ENCODE measurements at places on chromosomes 6 and 20. TPM values are rescaled to one million over a fixed set of nuclear protein-coding genes. Genes with fewer than 3 reads are reported as not detected.

DNA sequence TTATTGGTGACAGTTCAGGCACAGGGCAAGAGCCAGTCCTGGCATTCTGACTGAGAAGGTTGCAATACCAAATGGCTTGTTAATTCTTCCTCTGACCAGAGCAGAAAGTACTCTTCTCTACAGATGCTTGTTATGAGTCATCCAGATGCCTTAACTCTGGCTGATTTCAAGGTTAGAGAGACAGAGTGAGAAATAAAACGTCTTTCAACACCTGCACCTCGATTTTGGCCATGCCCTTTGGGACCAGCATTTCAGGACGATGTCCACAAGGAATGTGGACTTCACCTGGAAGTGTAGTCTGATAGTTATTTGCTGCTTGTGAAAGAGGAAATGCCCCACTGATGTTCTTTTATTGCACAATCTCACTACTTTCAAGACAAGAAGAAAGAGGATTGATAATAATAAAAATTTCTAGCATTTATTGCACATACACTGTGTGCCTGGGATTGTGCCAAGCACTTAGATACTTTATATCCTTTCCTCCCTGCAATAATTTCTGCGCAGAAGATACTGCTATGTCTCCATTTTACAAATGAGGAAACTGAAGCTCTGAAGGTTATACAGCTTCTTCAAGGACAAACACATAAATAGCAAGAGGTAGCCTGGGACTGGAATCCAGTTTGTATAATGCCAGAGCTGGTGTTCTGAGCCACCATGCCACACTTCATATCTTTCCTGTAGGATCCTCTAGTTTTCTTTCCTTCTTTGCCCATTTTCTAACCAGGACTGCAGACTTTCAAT lies 33.5 kb upstream of the MCM3 start:
- H3K27ac ChIP-seq: no peak overlapping the region
- no peaks in the 10 kb centered on the region for H3K36me3 ChIP-seq
- no peaks in the 10 kb centered on the region for H3K27me3 ChIP-seq
- no peak overlapping the region for H3K4me3 ChIP-seq
- no peak for DNase-seq
- peaks cover 19% of the 10 kb centered on the region for H3K4me1 ChIP-seq

The MPIG6B gene
- total RNA-seq: not detected

DNA sequence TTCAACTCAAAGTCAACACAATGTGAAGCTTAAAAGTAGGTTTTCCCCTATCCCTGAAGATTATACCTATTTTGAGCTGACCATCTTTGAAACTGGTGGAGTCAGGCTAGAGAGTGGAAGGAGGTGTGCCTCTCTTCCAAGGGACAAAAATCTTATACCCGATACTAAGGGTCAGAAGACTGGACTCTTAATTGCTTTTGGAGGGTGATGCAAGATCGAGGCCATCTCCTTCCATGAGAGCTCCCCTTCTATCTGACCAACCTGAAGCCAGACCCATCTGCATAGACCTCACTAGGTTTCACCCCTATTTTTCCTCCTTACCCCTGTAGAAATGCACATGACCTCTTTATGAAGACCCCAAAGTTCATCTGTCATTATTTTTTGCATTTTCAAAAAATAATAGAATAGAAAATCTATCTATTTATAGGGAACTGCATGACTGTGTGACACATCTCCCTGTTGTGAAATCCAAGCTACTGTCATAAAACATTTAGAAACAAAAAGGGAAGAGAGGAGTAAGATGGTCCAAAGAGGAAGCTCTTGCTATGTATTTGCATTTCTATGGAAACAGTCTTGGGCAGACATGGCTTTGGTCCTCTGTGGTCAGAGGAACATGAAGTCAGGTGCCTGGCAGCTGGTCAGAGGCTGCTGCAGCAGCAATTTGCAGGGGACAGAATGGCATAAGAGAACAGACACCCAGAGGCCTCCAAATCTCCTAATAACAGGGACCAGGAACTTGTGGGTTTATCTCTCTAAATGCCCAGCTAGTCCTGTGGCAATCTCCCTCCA lies 349.2 kb downstream of the MAFB start:
- H3K36me3 ChIP-seq: no peaks in the 10 kb centered on the region
- H3K4me3 ChIP-seq: no peak overlapping the region
- no peaks in the 10 kb centered on the region for H3K4me1 ChIP-seq
- no peaks in the 10 kb centered on the region for H3K27me3 ChIP-seq

GRCh38 chr20:62860391-62860923 lies 1.2 kb downstream of the TCFL5 start:
- peak overlapping the region; percentile 68 for H3K4me3 ChIP-seq
- peaks cover 6% of the 10 kb centered on the region for H3K4me1 ChIP-seq

GRCh38 chr20:63128956-63129355 lies 87.0 kb downstream of the YTHDF1 start:
- H3K4me3 ChIP-seq: no peak overlapping the region
- no peaks in the 10 kb centered on the region for H3K4me1 ChIP-seq
- H3K36me3 ChIP-seq: no peaks in the 10 kb centered on the region
- DNase-seq: no peak
- H3K27ac ChIP-seq: no peak overlapping the region
- no peaks in the 10 kb centered on the region for H3K27me3 ChIP-seq

- H3K27me3 ChIP-seq: no peaks in the 10 kb centered on the region
- H3K4me3 ChIP-seq: no peak overlapping the region
- no peaks in the 10 kb centered on the region for H3K4me1 ChIP-seq
- no peak for DNase-seq
- no peak overlapping the region for H3K27ac ChIP-seq
- no peaks in the 10 kb centered on the region for H3K36me3 ChIP-seq
Observed at GRCh38 chr6:54747955-54748354, 98.6 kb upstream of the FAM83B start.

The PAK5 gene
- total RNA-seq: not detected

The OPN5 gene
- total RNA-seq: not detected

GRCh38 chr6:116104636-116105035 lies 4.0 kb downstream of the NT5DC1 start:
- peaks cover 9% of the 10 kb centered on the region for H3K36me3 ChIP-seq
- peaks cover 56% of the 10 kb centered on the region for H3K4me1 ChIP-seq
- H3K4me3 ChIP-seq: no peak overlapping the region
- no peaks in the 10 kb centered on the region for H3K27me3 ChIP-seq
- no peak for DNase-seq

The ENPP3 gene
- total RNA-seq: 5.7 TPM

The PFDN4 gene
- 75.8 TPM for total RNA-seq

DNA sequence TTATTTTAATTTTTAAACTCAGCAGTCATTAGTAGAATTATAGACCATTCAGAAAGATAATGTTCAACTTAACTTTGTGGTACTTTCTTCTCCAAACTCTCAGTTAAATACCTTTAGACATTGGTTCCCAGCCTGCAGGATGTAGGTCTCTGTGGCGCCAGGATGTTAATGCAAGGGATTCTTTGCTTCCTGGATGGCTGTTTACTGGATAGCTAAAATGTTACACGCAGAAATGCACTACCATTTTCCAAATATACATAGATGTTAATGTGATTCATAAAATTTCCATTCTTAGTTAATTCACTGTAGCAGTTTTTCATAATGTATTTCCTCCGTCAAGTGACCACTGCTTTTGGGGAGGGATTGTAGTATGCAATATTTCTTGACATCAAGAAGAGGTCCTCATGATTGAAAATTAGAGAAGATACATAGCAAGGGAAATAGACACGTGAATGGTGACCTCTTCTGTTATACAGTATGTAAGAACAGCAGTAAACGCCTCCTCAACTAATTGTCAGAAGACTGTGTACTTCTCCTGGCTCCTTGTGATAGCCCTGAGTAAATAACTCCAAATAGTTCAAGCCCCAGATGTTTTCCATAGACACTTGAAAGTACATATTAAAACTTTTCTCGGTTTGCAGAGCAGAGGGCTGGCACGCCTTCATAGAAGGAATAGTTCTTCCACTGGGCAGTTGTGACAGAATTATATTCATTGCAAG lies 128.8 kb downstream of the LCA5 start:
- no peak overlapping the region for H3K4me3 ChIP-seq
- no peak for DNase-seq
- H3K27me3 ChIP-seq: peaks cover 2% of the 10 kb centered on the region
- no peaks in the 10 kb centered on the region for H3K4me1 ChIP-seq

- H3K4me3 ChIP-seq: peak overlapping the region; percentile 89
- peak overlapping the region; percentile 81 for H3K27ac ChIP-seq
- peak; percentile 66 for DNase-seq
Observed at GRCh38 chr20:49186535-49187329, 1.4 kb downstream of the STAU1 start.

- DNase-seq: no peak
- H3K27ac ChIP-seq: no peak overlapping the region
- H3K4me3 ChIP-seq: no peak overlapping the region
- H3K36me3 ChIP-seq: peaks cover 12% of the 10 kb centered on the region
Observed at GRCh38 chr6:129446272-129447197, 263.4 kb downstream of the ARHGAP18 start.

DNA sequence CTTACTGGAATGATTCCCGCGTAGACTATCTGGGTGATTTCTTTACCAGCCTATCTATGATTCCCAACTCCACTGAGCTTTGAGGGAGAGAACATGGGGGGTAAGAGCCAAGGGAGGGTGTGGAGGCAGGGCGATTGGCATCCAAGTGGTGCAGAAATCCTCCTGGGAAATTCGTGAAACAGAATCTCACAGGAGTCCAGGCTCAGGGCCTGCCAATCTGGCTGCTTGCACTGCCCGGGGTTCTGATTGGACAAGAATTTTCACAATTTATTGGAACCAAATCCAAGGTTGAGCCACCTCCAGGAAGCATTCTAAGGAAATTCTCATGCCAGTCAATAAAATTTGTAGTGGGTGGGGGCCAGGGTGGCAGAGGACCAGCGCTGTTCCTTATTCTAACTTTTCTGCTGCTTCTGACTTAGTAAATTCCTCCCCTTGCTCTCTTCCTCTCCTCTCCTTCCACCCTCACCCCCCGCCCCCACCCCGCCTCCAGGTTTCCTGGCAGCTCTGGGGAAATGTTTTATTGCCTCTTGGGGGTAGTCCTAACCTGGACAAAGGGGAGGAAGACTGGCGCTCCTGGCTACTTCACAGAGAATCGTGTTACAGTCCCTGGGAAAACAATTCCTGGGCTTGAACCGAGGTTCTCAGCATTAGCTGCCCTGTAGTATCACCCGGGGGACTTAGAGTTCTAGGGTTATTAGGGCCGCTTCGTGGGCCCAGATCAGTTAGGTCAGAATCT lies 3.1 kb downstream of the BMP6 start:
- peaks cover 2% of the 10 kb centered on the region for H3K36me3 ChIP-seq
- H3K4me1 ChIP-seq: peaks cover 17% of the 10 kb centered on the region
- H3K4me3 ChIP-seq: peak overlapping the region; percentile 34
- peaks cover 73% of the 10 kb centered on the region for H3K27me3 ChIP-seq
- peak overlapping the region; percentile 1 for H3K27ac ChIP-seq
- DNase-seq: no peak

DNA sequence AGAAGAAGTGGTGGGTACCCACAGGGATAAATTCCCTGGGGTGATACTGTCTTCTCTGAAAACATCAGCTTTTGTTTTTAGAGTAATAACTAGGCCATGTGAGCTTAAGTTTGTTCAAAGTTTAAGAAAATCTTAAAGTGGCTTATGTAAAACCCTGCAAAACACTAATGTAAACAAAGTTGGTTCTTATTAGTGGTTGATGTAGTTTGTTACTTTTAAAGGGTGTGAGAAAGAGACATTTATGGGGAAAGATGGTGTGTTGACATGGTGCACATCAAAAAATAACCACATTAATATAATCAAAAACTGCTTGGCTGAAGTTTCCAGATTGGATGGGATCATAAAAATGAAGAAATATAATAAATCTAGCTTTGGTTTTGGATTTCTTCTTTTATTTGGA lies 119.9 kb downstream of the LAMP5 start:
- no peaks in the 10 kb centered on the region for H3K27me3 ChIP-seq
- no peaks in the 10 kb centered on the region for H3K36me3 ChIP-seq
- no peak overlapping the region for H3K4me3 ChIP-seq
- no peak for DNase-seq

- peak overlapping the region; percentile 13 for H3K4me3 ChIP-seq
- H3K36me3 ChIP-seq: peaks cover 67% of the 10 kb centered on the region
- H3K4me1 ChIP-seq: peaks cover 55% of the 10 kb centered on the region
- DNase-seq: peak; percentile 21
- H3K27ac ChIP-seq: peak overlapping the region; percentile 80
Observed at GRCh38 chr6:17633465-17634188, 33.5 kb downstream of the FAM8A1 start.

The REM1 gene
- total RNA-seq: not detected

The PARD6B gene
- 6.3 TPM for total RNA-seq

DNA sequence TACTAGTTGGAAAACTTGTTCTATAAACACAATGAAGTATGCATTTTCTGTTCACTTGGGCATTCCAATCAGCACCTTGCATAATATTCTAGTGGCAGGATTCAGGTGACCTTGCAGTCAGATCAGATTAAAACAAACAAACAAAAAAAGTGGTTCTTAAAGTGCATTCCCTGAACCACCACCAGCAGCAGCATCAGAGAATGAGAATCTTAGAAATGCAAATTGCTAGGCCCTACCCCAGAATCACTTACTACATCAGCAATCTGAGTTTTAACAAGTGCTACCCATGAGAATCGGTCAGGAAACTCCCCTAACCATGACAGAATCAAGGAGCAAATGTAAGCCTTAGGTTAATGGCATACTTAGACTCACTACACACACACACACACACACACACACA lies 41.7 kb downstream of the SNAP25 start:
- DNase-seq: no peak
- H3K36me3 ChIP-seq: no peaks in the 10 kb centered on the region
- no peaks in the 10 kb centered on the region for H3K27me3 ChIP-seq

The ADGRB3 gene
- not detected for total RNA-seq

GRCh38 chr6:159480471-159480870 lies 212.6 kb downstream of the SOD2 start:
- H3K27ac ChIP-seq: no peak overlapping the region
- H3K4me3 ChIP-seq: no peak overlapping the region
- H3K4me1 ChIP-seq: no peaks in the 10 kb centered on the region
- H3K36me3 ChIP-seq: no peaks in the 10 kb centered on the region
- no peak for DNase-seq

DNA sequence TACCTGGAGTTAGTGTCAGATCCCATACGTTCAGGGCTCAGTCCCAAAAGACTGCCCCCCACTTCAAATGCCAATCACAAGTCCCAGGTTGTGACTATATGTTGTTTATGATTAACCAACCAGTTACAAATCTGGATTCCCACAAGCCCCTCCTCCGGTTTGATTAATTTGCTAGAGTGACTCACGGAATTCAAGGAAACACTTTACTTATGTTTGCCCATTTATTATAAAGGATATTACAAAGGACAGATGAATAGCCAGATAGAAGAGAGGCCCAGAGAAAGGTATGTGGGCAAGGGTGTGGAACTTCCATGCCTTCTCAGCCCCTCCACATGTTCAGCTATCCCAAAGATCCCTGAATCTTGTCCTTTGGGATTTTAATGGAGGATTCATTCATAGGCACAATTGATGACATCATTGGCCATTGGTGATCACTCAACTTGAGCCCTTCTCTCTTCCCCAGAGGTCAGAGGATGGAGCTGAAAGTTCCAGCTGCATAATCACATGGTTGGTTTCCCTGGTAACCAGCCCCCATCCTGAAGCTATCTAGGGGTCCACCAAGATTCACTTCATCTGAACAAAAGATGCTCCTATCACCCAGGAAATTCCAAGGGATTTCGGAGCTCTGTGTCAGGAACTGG lies 2.0 kb downstream of the ECT2L start:
- H3K27ac ChIP-seq: no peak overlapping the region
- no peak for DNase-seq
- peaks cover 7% of the 10 kb centered on the region for H3K4me1 ChIP-seq
- no peaks in the 10 kb centered on the region for H3K36me3 ChIP-seq

- H3K27me3 ChIP-seq: peaks cover 2% of the 10 kb centered on the region
- no peaks in the 10 kb centered on the region for H3K36me3 ChIP-seq
- DNase-seq: no peak
- H3K4me1 ChIP-seq: no peaks in the 10 kb centered on the region
Observed at GRCh38 chr6:122717350-122717749, 62.2 kb upstream of the FABP7 start.

- DNase-seq: no peak
- H3K4me3 ChIP-seq: peak overlapping the region; percentile 86
- peaks cover 46% of the 10 kb centered on the region for H3K4me1 ChIP-seq
Observed at GRCh38 chr20:37526839-37527637, 638 bp downstream of the BLCAP start.

The PRDM13 gene
- not detected for total RNA-seq

The TSPYL4 gene
- 21.4 TPM for total RNA-seq

All from activated T-helper 1 cell treated with anti-CD3 and anti-CD28 coated beads, Interleukin-12 subunit alpha, Interleukin-12 subunit beta, Interleukin-2, Interleukin-4 antibody, amounts not matched to agents 30 ng/mL and 10 ng/mL and 1 ng/mL, durations not matched to agents 14 hours and 24 hours and 36 hours (primary cell).